ENCODE measurements at places on chromosomes 16 and 17. TPM values are rescaled to one million over a fixed set of nuclear protein-coding genes. Genes with fewer than 3 reads are reported as not detected.

Gene MFSD6L
- polyA plus RNA-seq, result not detected

- DNase-seq, result no peak
Measured at GRCh38 chr16:79104567-79104966, 496.0 kb downstream of the MAF start.

Gene ZNF385C
- polyA plus RNA-seq, result 0.16 TPM

DNA sequence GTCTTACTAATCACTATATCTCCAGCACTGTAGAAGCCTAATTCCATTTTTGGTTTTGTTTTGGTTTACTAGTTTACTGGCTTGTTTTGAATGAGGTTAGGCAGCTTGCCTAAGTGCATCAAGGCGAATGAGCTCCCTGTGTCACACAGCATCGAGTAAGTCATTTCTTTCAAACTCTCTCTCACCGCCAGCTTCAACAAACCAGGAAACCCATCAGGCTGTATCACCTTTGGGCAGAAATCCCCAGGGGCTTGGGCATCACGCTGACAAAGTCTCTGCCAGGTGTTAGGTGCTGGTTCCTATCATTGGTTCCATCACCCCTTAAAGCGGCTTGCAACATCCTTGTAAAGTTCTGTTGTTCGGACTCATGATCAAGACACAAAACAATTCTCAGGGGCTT lies 226.6 kb downstream of the GRIN2A start:
- no peak for DNase-seq

- DNase-seq, result no peak
Measured at GRCh38 chr17:45940826-45941225, 46.5 kb downstream of the MAPT start.

Gene CREBBP
- polyA plus RNA-seq, result 14.7 TPM

DNA sequence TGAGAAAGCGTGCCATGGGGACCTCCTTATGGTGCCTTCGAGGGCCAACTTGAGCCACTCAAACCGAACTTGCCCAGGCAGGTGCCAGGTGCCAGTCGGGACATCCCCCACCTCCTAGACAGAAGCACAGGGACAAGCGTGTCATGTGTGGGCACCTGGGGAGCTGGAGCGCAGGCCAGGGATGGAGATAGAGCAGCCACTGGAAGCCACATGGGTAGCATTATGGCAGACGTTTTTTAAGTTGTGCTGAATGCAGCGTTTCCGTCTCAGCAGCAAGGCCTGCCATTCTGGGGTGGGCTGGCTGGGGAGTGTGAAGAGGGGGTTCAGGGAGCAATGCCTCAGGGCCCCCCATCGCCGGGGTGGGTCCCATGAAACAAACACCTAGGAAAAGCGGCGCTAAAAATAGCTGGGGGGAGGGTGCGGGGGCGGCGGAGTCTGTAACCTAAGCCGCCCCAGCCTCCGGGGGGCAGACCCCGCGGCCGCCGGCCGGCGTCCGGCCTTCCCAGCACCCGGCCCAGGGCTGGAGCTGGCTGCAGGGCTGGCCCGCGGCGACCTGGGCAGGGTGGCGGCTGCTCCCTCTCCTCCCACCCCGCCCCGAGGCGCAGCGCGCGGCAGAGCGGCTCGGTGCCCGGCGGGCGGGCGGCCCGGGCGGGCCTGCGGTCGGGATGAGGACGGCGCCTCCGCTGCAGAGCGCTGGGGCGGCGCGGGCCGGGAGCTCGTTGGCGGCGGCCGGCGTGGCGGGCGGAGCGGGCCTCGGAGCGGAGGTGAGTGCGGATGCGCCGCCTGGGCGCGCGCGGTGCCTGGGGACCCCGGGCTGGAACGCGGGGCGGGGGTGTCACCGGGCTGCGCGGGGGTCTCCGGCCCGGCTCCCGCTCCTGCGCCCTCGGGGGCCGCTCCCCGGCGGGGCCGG lies at the start of gene ZNF469:
Gene ZNF469, plus strand, starts transcription at position 469 of the 910 bp plus-strand sequence. CDS start 44,512 bp downstream, outside the sequence.
- DNase-seq, result peak; percentile 34

DNA sequence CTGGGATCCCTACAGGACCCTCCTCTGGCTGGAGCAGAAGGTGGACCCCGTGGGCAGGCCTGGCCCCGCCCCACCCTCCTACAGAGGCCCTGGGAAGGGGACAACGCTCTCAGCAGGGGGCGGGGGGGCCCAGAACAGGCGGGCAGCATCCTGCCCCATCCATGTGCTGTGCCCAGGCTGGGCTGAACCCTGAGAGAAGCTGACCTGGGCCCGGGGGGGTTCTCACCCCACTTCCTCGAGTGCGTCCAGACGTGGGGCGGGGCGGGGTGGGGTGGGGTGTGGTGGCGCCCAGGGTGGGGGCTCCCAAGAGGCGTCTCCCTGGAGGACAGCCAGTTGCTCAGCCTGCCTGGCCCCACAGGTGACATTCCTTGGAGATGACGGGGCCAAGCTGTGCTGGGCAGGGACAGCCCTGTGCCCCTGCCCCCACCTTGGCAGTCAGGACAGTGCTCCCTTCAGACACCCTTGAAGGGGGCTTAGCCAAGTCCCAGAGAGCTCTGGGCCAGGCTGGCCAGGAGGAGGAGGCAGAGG lies 390 bp upstream of the UNC13D start:
- DNase-seq, result peak; percentile 76

Gene OR1F1
- 0.31 TPM for polyA plus RNA-seq

- no peak for DNase-seq
Measured at GRCh38 chr17:45127548-45128300, 4.6 kb downstream of the PLCD3 start.

GRCh38 chr17:29505836-29506235 lies 61.0 kb downstream of the ABHD15 start:
- DNase-seq, result no peak

- DNase-seq, result no peak
Measured at GRCh38 chr16:13060932-13061331, 159.5 kb downstream of the SHISA9 start.

DNA sequence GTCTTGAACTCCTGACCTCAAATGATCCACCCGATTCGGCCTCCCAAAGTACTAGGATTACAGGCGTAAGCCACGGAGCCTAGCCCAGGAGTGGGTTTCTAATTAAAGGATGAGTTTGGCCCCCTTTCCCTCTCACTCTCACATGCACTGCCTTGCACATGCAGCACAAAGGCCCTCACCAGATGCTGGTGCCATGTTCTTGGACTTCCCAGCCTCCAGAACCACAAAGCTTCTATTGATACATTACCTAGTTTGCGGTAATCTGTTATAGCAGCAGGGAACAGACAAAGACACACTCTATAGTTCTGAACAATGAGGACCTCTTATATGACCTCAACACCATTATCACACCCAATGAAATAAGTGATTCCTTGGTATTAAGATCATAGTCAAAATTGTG lies 17.9 kb upstream of the ITGAD start:
- no peak for DNase-seq

GRCh38 chr17:40004072-40004471 lies 11.2 kb upstream of the CSF3 start:
- no peak for DNase-seq

GRCh38 chr17:44351961-44352827 lies 7.1 kb downstream of the GRN start:
- DNase-seq, result no peak

Gene TAT
- 0.05 TPM for polyA plus RNA-seq

DNA sequence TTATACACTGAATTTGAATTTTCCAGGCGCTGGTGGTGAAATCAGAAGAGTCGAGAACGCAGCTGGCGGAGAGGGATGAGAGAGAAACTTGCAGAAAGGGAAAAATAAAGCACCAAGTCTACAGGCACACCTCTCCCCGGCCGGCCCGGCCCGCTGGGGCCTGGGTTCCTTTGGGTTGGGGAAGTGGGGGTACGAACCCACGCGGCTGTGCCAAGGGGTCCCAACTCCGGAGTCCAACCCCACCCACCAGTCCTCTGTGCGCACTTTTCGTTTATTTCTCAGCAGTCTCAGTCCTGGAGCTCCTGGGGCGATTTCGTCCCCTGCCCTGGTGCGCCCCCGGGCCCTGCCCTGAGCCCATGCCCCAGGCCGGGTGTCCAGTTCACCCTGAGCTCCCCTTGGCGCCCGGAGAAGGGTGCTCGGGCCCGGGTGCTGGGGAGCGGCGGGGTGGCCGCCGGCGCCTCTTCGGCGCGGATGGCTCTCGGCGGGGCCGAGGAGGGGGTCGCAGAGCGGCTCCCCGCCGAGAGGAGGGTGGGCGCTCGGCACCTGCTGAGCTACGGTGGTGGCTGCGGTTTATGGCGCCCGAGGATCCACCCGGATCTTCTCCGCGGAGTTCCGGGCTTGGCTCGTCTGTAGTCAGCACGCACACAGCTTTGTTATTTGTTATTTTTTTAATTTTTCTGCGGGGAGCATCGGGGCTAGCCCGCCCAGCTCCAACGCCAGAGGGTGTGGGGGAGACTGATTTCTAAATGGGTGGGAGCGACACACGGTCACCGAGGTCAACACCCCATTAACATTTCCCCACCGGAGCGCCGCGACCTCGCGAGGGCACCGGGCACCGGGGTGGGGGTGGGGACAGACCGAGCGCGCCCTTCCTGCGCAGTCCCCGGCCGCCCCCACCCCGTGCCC lies 15.7 kb upstream of the CBX8 start:
- no peak for DNase-seq

Gene CD300LF
- not detected for polyA plus RNA-seq

DNA sequence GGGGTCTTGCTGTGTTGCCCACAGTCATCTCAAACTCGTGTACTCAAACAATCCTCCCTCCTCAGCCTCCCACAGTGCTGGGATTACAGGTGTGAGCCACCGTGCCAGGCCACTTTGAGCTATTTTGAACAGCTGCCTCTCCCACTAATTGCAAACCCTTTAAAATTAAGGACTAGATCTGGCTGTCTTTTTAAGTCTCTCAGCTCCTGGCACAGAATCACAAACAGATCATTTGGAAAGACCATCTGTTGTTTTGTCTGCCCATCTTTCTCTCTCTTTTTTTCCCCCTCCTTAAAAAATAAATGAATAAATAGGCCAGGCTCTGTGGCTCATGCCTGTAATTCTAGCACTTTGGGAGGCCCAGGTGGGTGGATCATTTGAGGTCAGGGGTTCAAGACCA lies 10.9 kb upstream of the STAT3 start:
- no peak for DNase-seq

DNA sequence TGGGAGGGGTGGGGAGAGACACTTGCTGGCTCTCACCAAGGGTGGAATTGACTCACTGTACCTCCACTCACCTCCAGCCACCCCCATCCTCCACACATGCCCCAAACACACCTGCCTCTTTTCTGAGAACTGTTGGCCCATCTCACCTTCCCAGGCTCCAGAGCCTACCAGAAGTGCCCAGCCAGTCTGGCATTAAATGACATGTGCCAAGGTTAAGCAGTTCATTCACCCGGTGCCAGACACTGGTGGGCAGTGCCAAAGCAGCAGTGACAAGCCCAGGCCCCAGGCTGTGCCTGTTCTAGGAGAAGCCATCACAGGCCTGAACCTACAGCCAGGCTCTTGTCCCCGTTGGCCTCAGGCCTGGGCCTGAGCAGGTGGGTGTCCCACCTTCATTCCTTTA lies 11.2 kb downstream of the MVP start:
- DNase-seq, result no peak

DNA sequence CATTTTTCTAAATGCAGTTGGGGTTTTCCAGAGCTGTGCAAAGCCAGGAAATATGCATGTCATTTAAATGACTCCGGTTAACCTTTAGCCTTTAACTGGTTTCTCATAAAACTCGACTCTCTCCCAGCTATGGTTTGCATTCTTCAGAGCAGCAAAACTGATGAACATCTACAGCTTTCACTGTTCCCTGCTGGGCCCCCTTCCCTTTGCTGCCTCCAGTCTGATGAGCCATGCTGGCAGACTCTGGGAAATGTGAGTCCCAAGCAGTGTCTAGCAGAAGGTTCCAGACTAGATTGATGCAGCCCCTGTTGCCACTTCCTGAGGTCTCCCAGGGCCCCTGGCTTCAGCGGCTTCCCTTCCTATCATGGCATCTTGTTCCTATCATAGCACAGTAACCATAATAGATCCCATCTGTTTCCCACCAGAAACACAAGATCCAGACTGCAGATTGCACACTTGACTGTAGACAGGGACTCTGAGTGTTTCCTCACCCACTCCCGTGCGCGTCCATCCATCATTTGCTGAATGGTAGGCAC lies 135.4 kb downstream of the CLEC16A start:
- no peak for DNase-seq

- DNase-seq, result peak; percentile 58
Measured at GRCh38 chr16:85940214-85940613, 41.3 kb downstream of the IRF8 start.

GRCh38 chr17:8941520-8941919 lies 24.0 kb downstream of the PIK3R5 start:
- DNase-seq, result no peak

GRCh38 chr16:53881371-53881770 lies 177.4 kb downstream of the FTO start:
- peak; percentile 13 for DNase-seq

DNA sequence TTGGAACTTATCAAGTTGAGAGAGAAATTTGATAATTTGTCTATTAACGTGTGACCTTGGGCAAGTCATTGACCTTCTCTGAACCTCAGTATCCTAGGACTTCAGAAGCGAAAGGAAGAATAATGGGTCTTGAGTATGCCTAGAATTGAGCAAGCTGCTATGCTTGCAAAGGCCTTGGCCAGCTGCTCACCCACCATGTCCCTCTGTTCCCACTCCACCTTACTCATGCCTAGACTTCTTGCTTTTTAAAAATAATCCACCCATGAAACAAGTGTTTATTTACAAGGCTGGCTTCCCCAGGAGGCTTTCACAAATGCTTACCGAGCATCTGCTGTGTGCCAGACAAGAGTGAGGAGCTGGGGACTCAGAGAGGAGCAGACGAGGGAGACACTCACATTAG lies 590.6 kb downstream of the MAF start:
- DNase-seq, result no peak

DNA sequence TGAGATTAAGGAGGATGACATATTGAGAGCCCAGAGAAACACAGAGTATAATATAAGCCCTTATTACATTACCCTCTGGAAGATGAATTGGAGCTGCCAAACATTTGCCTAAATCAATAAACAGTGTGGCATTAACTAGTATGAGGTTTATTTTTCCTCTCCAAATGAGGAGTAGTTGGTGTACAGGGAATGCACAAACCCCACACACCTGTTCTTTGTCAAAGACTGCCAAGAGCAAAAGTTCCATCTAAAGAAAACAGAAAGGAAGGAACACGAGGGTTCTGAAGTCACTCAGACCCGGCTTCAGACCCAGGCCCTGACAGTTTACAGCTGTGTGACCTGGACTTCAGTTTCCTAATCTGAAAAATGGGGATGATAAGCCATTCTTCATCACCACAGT lies 138.1 kb downstream of the SHISA9 start:
- DNase-seq, result no peak

Gene HSF5
- not detected for polyA plus RNA-seq

DNA sequence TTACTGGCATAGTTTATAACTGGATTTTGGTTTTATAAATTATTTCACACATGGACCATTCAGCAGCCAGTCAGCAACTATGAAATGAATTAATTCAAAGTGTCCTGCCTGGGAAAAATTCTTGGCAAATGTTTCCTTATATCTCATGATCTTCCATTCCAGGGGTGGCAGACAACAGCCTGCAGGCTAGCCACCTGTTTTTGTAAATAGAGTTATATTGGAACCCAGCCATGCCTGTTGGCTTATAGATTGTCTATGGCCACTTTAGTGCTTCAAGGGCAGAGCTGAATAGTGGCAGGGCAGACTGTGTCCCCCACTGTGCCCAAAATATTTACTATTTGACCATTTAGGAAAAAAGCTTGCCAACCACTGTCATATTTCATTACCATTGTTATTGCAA lies 613.7 kb downstream of the TMEM114 start:
- DNase-seq, result no peak

Gene TPSD1
- not detected for polyA plus RNA-seq

Gene MAPK7
- polyA plus RNA-seq, result 23.3 TPM

- DNase-seq, result no peak
Measured at GRCh38 chr17:31175237-31175636, 80.5 kb downstream of the NF1 start.
